ENCODE measurements at places on chromosomes 6 and 20.

DNA sequence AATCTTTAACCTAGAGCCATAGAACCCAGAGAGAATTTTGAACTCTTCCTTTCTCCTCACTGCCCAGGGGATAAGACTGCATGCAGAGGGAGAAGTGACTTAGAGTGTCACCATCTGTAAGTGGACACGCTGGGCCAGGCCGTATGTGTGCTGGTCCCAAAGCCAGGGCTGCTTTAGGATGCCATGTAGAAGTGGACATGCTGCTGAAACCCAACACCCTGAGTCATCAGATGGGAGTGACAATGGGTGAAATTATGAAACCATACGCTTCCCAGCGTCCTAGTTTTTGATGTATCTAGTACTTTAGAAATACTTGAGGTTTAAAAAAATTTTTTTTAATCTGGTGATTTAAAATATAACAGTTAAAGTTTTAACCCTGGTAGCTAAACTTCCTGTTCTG lies 191.1 kb downstream of the FNDC1 start:
- no peak for DNase-seq

- no peak for DNase-seq
Observed at GRCh38 chr6:106383573-106383972, 23.1 kb downstream of the CRYBG1 start.

DNA sequence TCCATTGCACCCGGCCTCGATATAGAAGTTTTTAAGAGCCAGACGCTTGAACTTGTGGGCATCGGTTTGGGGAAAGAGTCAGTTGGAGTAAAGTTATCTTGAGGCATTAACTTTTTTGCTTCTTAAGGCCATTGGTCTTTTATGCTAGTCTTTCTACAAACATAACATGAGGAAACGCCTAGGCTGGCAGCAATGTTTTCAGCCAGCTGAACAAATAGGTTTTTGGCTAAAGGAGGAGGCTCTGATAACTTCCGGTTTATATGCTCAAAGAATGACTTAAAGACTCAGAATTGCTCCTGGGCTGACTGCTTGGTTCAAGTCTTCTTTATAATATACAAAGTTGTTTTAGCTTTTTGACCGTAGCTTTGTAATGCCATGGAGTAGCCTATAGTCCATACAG lies 46.2 kb downstream of the HLA-C start:
- no peak for DNase-seq

GRCh38 chr6:169832247-169832948 lies 81.0 kb downstream of the ERMARD start:
- DNase-seq: no peak

- no peak for DNase-seq
Observed at GRCh38 chr6:160634706-160635105, 29.4 kb downstream of the LPA start.
